Temporal lobe (tissue), 4 donors: ENCODE measurements at places on chromosomes 11 and 22. TPM values are rescaled to one million over a fixed set of nuclear protein-coding genes. Genes with fewer than 3 reads are reported as not detected.

RIMBP3B gene
- 0.98 TPM for total RNA-seq

GLB1L3 gene
- 0.49 TPM for total RNA-seq

DDI1 gene
- not detected for total RNA-seq

CBX7 gene
- 4.7 TPM for total RNA-seq

EFCAB6 gene
- 7.6 TPM for total RNA-seq

BTG4 gene
- not detected for total RNA-seq

CFAP300 gene
- 2.2 TPM for total RNA-seq

MCHR1 gene
- 1.2 TPM for total RNA-seq

APOC3 gene
- total RNA-seq, result not detected

HBG2 gene
- total RNA-seq, result 915 TPM

THYN1 gene
- total RNA-seq, result 30.2 TPM

SAA1 gene
- total RNA-seq, result not detected

THY1 gene
- 21.4 TPM for total RNA-seq

ZNF280B gene
- total RNA-seq, result 3.9 TPM

GAB4 gene
- total RNA-seq, result not detected

MS4A6E gene
- total RNA-seq, result not detected

UPB1 gene
- total RNA-seq, result 0.25 TPM

WEE1 gene
- total RNA-seq, result 17.0 TPM

NFAM1 gene
- total RNA-seq, result 0.49 TPM

TMEM45B gene
- total RNA-seq, result 1.5 TPM

DNHD1 gene
- total RNA-seq, result 3.0 TPM

FGF4 gene
- total RNA-seq, result not detected

NXPE1 gene
- not detected for total RNA-seq

CHST1 gene
- 12.5 TPM for total RNA-seq

SSTR3 gene
- under 0.01 TPM for total RNA-seq

C1QTNF4 gene
- total RNA-seq, result 16.7 TPM

A4GALT gene
- total RNA-seq, result 0.49 TPM

OR51F1 gene
- total RNA-seq, result not detected

ZBTB44 gene
- total RNA-seq, result 85.3 TPM

GGT5 gene
- 2.0 TPM for total RNA-seq

PISD gene
- 22.6 TPM for total RNA-seq

ESAM gene
- total RNA-seq, result 6.1 TPM

NRXN2 gene
- 157 TPM for total RNA-seq

KCNJ1 gene
- total RNA-seq, result not detected

PATE2 gene
- 0.25 TPM for total RNA-seq

TNNI2 gene
- not detected for total RNA-seq

TUB gene
- total RNA-seq, result 77.0 TPM

MYO7A gene
- total RNA-seq, result 0.49 TPM

UBQLNL gene
- under 0.01 TPM for total RNA-seq

PLET1 gene
- total RNA-seq, result not detected

APOL6 gene
- 0.74 TPM for total RNA-seq

FERMT3 gene
- 0.98 TPM for total RNA-seq

ELF5 gene
- total RNA-seq, result 0.25 TPM

DDX6 gene
- total RNA-seq, result 235 TPM

ACRV1 gene
- total RNA-seq, result 0.25 TPM

TSGA10IP gene
- not detected for total RNA-seq

HOATZ gene
- total RNA-seq, result 0.98 TPM
